COR-L47 (cell line): ENCODE measurements at places on chromosomes 5 and 9.
A peak's percentile ranks its signal among the peaks of the same experiment; 100 is the strongest.

DNA sequence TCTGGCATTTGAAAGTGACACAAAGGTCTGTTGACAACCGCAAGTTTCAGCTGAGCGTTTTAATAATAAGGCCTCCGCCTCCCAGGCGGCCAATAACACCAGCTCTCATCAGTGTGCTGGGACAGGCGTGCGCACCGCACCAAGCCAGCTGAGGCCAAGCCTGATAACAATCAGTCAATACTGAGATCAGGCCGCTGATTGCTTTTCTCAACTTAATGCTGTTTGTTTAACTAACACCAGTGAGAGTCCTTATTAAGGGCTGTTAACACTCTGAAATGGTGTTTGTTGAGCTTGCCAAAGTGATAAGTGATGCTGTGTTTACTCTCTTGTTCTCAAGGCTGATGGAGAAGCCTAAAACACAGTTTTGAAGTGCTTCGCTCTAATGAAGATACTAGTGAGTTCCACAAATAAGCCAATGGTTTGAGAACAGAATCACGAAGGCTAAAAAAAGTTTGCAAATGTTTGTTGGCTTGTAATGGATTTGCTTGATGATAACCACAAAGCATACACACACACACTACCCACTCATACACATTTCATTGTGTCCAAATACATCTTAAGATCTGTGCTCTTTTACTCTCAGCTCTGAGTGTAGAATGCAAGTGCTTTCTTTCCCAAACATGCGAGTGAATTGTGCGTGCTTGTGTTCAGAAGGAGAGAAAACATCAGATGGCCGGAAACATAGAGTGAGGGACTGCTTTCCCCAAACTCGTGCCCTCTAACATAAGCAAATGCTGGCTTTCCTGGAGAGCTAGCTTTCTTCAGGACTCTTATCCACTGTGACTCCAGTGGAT, 330.4 kb upstream of the KLF4 start:
- peak; percentile 78 for DNase-seq

- peak; percentile 61 for DNase-seq
These were observed 23.7 kb upstream of the LOX start for GRCh38 chr5:122101636-122102285.

- DNase-seq = no peak
These were observed 204.4 kb upstream of the IER5L start for GRCh38 chr9:129382281-129383018.

- no peak for DNase-seq
These were observed 4.5 kb downstream of the CCDC180 start for GRCh38 chr9:97311798-97312500.

- DNase-seq = no peak
These were observed 212.0 kb downstream of the SREK1 start for GRCh38 chr5:66356011-66356565.

DNA sequence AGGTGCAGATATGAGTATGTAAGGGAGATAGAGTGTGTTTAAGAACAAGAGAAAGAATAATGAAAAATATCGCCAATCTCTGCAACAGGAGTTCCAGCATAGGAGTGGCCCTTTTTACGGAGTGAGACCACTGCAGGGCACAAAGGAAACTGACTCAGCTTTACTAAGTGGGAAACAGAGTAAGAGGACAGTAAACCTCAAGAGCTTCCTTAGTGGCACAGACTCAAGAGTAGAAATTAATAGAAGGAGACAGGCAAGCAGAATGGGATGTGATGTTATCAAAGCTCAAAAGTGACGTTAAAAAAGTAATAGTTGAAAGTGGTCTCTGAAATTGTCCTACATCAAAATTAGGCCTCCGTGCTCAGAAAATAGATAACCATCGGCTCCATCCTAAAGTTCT, 2.1 kb upstream of the SH3RF2 start:
- no peak for DNase-seq

- no peak for DNase-seq
These were observed 93.2 kb upstream of the GAS1 start for GRCh38 chr9:87040410-87041009.

- DNase-seq = no peak
These were observed 42.8 kb downstream of the TIMD4 start for GRCh38 chr5:156920042-156920860.

DNA sequence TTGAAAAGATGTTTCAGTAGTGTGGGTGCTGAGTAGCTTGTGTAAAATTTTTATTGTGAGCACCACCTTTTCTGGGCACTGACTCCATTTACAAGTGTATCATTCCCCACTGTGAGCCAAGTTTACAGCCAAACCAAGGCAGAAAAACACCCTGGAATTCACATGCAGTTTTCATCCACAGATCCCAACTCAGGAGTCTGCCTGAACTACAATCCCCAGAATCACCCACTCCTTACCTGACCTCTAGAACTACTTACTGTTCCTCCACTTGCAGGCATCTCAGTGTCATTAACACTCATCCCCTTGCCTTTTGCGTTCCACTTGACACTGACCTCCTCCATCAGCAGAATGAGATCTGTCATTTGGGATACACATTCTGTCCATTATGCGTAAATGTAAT, 2042.6 kb upstream of the CDH6 start:
- DNase-seq = no peak

DNA sequence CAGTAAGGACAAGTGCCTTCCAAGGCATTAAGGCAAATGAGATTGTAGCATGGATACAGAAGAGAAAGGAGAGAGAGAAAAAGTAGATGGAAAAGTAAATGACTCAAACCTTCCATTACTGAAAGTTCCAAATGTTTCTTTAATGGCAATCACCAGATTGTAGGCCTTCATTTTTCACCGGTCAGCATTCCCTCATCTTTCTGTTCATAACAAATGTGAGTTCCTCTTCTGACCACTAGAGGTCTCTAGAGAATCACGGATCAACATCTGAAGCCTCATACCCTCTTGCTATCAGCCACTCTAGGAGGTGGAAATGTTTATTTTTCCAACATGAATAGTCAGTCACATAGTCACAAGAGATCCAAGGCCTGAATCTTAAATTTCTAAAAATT, 73.6 kb upstream of the RPS23 start:
- DNase-seq = peak; percentile 27

- no peak for DNase-seq
These were observed 21.2 kb downstream of the CAST start for GRCh38 chr5:96683392-96683791.

DNA sequence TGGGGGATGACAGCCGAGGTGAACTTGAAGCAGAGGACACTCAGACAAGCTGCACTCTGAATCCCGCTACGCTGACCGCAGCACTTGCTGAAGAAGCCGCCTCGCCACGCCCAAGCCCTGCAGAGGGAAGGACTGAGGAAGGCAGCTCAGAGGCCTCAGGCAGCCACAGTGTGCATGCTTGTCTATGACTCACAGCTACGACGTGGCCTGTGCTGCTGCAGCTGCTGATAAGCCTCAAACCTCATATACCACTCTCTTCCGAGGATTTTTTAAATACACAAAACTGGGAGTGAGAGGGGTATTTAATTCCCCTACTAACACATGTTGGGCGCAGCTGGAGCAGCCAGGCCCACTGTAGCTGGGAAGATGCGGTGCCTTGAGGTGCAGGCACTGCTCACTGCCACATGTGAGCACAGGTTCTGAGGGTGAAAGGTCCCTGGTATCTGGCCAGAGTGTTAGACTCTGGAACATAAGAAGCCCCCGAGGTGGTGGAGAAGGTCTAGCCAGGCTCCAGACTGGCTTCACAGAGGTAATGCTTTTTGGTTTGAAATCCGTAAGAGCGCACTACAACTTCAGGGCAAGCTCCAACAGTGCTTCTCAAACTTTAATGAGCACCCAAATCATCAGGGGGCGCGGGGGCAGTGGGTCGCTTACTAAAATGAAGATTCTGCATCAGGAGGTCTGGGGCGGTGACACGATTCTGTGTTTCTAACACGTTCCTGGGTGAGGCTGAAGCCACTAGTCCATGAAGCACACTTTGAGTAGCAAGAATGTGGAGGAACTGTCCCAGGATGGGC, 196.8 kb downstream of the AUH start:
- DNase-seq = no peak

DNA sequence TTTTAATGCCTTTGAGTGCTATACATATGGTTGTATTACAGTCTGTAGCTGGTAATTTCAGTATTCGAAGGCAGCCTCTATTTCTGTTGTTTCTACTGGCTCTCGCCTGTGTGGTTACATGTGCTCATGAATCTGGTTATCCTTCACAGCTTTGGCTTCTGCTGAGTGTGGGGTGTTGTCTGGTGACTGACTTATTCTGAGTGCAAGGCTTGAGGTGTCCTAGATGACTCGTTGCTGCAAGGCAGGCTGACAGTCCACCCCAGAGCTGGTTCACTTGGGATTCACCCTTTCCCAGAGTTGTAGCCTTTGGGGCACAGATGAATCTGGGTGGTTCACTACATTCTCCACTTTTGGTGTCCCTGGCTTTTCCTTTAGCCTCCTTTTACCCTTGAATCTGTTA, 41.4 kb downstream of the PDE8B start:
- DNase-seq = no peak

- peak; percentile 42 for DNase-seq
These were observed 4.0 kb upstream of the RANBP3L start for GRCh38 chr5:36305571-36306326.
